Ecto neural progenitor cell (in vitro differentiated cells): ENCODE measurements at places on chromosomes 2 and 18.

DNA sequence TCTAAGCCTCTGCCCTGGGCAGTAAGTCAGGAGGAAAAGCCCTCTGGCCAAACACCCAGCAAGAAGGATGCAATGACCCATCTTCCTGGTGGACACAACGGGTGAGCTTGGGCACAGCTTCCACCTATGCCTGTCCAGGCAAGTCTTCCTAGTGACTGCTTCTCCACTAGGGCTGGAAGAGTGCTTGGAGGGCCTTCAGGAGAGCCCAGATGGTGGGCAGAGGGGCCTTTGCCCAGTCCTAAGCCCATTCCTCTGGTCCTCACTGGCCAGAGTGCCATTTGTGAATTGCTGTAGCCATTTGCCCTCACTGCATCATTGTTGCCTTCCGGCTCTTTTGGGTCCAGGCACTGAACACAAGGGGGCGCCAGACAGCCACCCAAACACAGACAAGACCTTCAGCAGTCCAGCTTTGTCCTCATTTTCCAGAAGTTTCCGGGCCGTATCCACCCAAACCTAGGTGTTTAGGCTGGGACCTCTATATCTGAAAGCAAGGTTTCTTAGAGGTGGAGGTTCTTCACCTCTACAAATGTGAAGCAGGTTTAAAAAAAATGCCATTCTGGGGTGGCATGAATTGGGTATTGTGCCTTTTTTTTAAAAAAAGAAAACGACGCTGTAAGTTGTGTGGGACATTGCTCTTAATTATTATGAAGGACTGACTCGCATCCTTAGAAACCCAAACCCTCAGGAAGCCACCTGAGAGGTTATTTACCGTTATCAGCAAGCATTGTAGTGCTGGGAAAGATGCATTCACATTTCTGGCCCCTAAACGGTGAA lies 29.5 kb downstream of the PAX8 start:
- DNase-seq, result peak; percentile 86

DNA sequence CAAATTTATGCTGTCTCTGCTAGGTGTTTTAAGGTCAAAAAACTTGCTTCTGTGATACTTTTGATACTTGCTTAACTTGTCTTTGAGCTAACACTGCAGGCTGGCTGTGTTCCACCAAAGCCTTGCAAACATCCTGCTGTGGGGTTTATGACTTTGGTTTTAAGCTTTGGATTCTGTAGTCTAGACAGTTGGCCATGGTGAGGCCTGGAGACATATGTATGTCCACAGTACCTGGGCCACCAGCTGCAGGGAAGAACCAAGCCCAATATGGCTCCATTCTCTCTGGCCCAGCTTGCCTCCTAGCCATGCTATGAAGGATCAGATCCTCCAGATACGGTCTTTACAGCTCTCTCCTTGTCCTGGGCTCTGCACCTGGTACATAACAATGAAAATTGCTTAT lies 113.9 kb downstream of the INO80D start:
- DNase-seq, result no peak

GRCh38 chr2:46521215-46521683 lies 41.9 kb downstream of the TMEM247 start:
- DNase-seq, result no peak

DNA sequence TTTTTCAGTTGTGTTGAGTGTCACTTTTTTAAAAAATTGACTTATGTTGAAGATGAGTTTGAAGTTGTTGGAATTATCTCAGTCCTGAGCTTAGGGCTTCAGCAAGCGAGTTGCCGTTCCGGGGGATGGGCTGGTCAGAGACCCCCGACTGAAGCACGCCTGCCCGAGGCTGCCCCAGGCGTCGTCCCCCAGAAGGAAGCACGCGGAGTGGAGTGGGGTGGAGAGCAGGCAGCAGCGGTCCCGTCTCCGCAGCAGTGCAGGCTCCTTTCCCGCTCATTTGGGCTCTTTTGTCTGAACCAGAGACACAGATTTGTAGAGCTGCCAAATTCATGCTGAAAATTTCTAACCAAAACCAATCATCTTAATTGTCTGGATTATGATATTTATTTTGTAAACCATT lies 33.7 kb downstream of the NFATC1 start:
- no peak for DNase-seq

DNA sequence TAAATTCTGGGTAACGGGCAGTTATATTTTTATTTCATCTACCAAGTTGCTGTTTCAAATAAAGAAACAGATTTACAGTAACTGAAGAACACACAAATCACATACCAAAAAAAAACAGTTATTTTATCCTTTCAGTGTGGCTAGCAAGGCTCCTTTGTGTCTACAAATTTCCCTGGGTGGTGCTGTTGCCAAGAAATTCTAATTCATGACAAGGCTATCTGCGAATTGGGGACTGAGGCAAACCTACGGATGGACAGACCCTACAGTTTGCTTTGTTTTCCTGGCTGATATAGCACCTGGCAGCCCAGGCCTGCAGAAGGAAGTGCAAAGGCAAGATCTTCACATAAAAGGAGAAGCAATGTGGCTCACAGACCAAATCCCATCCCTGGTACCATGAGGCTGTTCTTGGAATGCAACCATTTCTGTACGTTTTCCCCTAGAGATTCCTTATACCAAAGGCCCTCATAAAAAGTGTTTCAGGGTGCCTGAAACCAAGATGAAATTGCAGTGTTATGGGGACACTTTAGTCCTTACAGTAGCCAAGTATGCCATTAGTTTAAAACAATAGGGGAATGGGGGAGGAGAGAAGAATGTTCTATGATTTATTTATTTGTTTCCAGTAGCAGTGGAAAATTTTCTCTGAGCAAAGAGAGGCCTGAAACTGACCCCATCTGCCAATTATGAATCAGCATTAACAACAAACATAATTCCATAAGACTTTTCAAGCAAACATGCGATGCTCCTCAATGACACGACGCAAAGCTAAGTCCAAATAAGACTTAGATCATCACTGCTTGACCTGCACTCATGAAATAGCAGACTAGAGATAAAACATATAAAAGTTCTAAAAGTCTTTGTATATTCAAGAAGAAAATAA lies 4.3 kb downstream of the KLF7 start:
- no peak for DNase-seq

DNA sequence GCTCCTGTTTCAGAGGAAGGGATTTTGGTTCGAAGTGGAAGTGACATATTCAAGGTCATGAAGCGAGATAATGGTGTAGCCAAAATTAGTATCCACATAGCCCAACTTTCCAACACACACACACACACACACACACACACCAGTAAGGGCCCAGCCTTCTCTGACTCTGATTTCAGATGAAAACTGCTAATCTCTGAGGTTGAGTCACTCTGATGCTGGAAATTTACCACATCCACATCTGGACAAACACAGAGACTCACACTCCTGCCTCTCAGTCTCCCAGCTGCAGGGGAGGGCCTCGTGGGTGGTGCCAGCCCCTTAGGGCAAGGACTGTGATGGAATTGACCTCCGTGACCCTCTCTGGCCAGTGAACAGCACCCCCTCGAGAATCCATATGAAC lies 29.0 kb upstream of the SLC35F6 start:
- DNase-seq, result no peak

GRCh38 chr18:24631243-24632025 lies 171.0 kb downstream of the HRH4 start:
- no peak for DNase-seq

GRCh38 chr2:60855989-60856669 lies 25.2 kb upstream of the REL start:
- no peak for DNase-seq

GRCh38 chr2:26769089-26769761 lies 5.1 kb downstream of the SLC35F6 start:
- no peak for DNase-seq

GRCh38 chr2:60883896-60884295 lies 2.5 kb downstream of the REL start:
- DNase-seq, result no peak

- DNase-seq, result no peak
Observed at GRCh38 chr2:24917086-24917485, 3.0 kb downstream of the ADCY3 start.
